Astrocyte (in vitro differentiated cells and primary cell): ENCODE measurements at places on chromosomes 1 and 21.

DNA sequence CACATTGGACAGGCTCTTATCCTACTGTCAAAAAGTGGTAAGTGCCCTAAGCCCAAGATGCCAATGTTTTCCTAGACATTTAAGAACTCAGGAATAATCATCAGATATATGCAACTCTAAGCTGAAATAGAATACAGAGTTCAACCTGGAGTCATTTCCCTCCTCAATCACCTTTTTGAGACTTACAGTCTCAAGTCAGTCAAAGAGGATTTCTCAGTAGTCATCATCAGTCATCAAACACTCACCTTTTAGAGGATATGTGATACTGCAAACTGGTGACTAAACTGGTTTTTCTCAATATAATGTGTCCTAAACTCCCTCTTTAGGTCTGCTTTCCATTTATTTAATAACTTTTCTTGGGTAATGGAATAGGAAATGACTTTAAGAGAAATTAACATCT, 145.3 kb upstream of the ADAMTS5 start:
- H3K4me3 ChIP-seq = no peak overlapping the region
- DNase-seq = no peak
- no peaks in the 10 kb centered on the region for H3K27me3 ChIP-seq
- H3K4me1 ChIP-seq = no peaks in the 10 kb centered on the region
- no peaks in the 10 kb centered on the region for H3K36me3 ChIP-seq
- H3K27ac ChIP-seq = no peak overlapping the region

- no peaks in the 10 kb centered on the region for H3K4me1 ChIP-seq
- no peak for DNase-seq
- H3K36me3 ChIP-seq = no peaks in the 10 kb centered on the region
- H3K4me3 ChIP-seq = no peak overlapping the region
- no peak overlapping the region for H3K27ac ChIP-seq
Measured at GRCh38 chr1:101098327-101098726, 72.7 kb upstream of the DPH5 start.

DNA sequence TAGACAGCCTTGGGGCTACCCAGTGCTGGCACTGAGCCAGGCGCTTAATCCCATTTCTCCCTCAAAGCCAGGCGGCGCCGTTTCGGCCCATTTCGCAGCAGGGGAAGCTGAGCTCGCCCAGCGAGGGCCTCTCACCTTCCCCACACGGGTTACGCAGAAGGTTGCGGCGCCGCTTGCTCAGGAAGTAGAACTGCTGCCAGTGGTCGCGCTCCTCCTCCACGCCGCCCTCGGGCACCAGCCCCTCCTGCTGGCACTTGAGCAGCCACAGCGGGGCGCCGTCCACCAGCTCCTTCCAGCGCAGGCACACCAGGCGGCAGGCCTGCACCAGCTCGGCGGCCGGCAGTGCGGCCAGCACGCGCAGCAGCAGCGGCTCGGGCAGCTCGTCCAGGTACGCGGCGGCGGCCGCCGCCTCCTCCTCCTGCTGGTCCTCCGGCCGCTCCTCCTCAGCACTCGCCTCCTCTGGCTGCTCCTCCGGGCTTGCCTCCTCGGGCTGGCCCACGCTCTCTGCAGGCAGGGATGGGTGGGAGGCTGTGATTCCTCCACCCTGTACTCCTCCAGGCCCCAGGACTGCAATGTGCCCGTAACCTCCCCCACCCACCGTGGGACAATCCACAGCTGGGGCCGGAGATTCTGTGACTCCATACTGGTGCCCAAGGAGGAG, 3.8 kb downstream of the FBXO2 start:
- no peak overlapping the region for H3K4me3 ChIP-seq
- no peak overlapping the region for H3K27ac ChIP-seq
- no peaks in the 10 kb centered on the region for H3K36me3 ChIP-seq
- peaks cover 8% of the 10 kb centered on the region for H3K4me1 ChIP-seq
- peak; percentile 42 for DNase-seq

- H3K36me3 ChIP-seq = no peaks in the 10 kb centered on the region
- DNase-seq = no peak
- no peaks in the 10 kb centered on the region for H3K27me3 ChIP-seq
- no peaks in the 10 kb centered on the region for H3K4me1 ChIP-seq
- no peak overlapping the region for H3K4me3 ChIP-seq
Measured at GRCh38 chr1:169682071-169682470, 29.3 kb downstream of the SELL start.

DNA sequence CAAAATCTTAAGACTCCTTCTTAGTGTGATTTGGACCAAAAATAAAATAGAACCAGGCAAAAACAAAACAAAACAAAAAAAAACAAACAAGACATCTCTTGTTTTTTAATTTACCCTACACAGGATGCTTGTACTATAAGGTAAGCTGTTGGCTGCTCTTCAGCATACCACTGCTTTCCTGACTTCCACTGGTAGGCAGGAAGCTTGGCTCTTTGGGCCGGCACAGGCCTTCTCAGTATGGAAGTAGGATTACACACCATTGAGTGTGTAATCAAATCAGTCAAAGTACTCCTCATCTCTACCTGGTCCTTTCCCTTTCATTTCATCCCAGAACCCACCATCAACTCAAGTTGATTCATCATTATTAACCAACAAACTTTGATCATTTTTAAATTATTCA, 61.9 kb upstream of the RGS1 start:
- no peaks in the 10 kb centered on the region for H3K4me1 ChIP-seq
- no peaks in the 10 kb centered on the region for H3K27me3 ChIP-seq
- no peaks in the 10 kb centered on the region for H3K36me3 ChIP-seq
